Cortex of kidney (tissue), 1 donor: ENCODE measurements at places on chromosomes 3 and 15.

- DNase-seq, result no peak
Measured at GRCh38 chr15:76107169-76107568, 47.4 kb downstream of the TMEM266 start.

GRCh38 chr3:60402931-60403330 is 848.3 kb downstream of the FHIT start:
- DNase-seq, result no peak

DNA sequence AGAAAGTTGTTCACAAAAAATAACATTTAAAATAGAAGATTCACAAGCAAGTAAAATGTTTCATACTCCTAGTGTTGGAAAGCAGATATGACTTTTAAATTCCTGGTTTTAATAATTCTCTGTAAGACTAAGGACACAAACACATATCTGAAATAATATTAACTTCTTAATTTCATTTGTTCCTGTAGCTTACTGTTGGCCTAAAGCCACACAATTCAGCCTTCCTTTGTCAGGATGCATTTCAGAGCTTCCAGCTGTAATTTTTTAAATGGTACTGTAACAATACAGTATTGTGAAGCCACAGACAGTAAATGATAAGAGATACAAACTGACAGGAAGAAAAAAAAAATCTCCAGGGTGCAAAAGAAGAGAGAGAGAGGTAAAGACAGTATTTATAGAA is 84.2 kb downstream of the TMCC1 start:
- no peak for DNase-seq

- DNase-seq, result no peak
Measured at GRCh38 chr3:34851137-34851536, 788.2 kb upstream of the ARPP21 start.

- DNase-seq, result no peak
Measured at GRCh38 chr3:150273396-150273795, 134.7 kb upstream of the TSC22D2 start.

GRCh38 chr3:151421938-151422337 is 37.4 kb upstream of the P2RY12 start:
- DNase-seq, result no peak

DNA sequence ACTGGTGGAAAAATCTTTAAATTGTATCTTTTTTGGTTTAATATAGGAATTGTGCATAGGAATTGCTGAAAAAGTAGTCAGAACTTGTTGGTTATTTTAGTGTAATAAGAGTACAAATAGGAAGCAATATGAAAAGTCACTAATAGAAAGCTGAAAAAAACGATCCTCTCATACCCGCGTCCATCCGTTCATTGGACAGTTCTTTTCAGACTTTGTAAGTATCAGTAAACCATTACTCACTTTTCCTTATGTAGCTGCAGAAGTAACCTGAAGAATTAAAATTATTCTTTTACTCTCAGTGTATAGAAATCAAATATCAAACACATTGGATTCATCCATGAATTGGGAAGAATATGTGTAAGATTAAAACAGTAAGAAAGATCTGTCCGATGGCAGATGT is 4.4 kb downstream of the FNDC3B start:
- no peak for DNase-seq

DNA sequence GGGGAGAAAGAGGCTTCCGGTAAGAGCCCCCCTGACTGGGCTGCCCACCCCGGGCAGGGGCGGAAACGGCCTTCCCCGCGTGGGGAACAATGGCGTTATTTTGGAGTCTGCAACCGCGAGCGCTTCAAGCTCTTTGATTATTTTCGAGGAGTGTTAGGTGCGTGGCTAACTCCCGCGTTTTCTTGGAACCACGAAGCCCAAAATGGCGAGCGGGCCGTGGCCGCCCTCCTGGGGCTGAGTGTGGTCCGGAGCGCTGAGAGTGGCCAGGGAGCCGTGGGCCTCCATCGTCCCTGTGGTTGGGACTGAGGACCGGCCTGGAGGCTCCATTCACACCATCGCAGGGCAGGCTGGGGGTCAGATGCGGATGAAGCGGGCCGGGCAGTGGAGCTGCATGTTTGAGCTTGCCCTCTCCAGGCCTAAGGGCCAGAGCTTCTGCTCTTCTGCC is 44.6 kb upstream of the POLG start:
- no peak for DNase-seq

GRCh38 chr3:54882129-54882833 is 45.6 kb downstream of the LRTM1 start:
- DNase-seq, result no peak

DNA sequence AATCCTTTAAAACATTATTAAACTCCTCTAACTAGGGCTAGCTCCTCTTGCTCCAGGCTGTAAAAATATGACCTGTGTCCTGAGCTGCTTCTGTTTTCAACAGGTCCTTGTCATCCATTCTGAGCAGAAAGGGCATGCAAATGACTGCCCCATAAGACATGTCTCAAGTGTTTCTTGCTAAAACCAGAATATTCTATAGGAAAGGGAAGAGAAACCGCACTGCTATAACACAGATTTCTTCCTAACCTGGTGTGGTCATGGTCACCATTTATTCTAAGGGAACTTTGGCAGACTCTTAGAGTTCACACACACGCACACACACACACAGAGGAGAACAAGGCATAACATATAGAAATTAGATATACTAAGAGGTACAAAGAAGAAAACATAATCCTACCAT is 34.2 kb upstream of the B3GNT5 start:
- no peak for DNase-seq

- no peak for DNase-seq
Measured at GRCh38 chr15:41024885-41025284, 71.6 kb downstream of the CHAC1 start.

DNA sequence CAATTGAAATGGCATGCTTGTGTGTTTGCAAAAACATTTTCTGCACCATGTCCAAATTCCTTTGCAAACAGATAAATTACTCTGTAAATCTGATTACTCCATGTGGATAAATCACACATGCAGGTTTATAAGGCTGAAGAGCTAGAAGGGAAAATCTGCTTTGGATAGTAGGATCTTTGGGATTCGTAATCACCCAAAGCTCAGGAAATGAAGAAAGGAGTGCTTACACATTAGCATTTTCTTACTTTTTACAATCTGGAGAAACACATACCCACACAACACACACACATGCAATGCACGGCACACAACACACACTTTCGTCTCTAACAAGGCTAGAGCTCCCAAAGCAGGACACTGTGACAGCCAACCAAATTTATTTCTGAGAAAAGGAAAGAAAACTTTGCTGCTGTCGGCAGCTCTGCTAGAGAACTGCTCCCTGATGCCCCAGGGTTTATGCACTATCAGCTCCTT is 2.1 kb downstream of the LSAMP start:
- no peak for DNase-seq

GRCh38 chr15:26038693-26039092 is 175.6 kb upstream of the ATP10A start:
- no peak for DNase-seq

GRCh38 chr3:183824761-183825455 is 469 bp downstream of the MAP6D1 start:
- DNase-seq, result no peak

DNA sequence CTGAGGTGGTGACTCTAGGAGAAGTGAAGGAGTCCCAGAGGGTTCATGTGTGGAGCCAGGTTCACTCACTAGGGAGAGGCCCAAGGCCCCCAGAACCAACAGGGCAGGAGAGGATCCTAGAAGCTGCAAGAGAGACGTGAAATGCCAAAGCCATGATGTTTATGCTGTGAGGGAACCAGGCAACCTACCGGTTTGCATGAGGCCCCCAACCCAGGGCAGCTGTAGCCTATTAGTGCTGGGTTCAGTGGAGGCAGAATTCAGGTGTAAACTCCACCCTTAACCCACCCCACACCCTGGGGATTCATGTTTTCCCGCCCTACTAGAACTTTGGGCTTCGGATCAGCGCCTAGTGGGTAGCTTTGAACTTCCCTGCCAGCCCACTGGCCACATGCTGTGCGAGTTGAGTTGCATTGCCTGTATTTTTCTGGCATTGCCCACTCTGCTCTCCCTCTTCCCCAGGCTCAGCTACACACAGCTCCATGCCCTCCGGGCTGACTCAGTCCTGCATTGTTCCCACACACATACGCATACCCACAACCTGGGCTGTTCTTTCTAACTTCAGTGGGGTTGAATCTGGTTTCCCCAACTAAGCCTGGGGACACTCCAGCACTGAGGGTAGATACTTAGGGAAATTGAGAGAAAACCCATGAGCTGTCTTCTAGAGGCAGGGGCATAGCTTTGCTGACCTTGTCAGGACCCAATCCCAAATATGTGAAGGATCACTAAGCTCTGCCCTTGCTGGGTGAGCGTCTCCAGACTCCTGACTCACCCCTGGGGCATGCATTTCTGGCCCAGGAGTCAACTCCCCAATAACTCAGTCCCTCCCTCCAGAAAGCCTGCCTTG is 2.0 kb upstream of the ZBTB47 start:
- DNase-seq, result no peak

DNA sequence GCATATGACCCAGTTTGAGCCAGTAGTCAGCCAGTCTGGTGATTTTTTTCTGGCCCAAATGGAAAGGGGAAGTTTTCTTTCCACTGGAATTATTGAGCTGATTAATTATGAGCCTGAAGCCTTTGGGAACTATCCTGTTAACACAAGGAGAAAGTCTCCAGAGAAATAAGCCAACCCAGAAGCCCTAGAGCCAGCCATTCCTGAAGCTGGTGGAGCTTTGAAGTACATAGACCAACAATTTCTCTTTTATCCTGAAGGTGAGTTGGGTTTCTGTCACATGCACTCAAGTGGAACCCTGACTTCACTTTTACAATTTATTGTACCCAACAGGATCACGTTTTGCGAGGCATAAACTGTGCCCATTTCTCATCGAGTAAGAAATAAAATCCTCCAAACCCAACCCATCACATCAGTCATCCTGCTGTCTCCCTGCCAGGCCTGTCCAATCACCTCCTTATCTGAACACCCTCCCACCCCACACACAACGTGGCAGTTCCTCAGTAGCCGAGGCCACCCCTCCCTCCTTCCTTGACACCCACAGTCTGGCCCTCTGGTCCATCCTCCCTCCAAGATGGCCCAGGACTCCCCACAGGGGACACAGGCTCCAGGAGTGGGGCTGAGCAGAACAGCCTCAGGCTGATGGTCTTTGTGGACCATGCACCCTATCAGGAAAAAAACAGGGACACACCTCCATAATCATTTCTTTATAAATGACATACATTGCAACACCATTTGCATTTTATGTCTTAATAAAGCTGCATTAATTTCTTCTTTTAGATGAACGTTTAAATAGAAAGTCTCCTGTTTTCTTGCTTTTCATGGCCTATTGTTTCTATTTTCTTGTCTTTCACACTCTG is 55.7 kb upstream of the GATA2 start:
- no peak for DNase-seq

- no peak for DNase-seq
Measured at GRCh38 chr15:47577000-47577399, 140.3 kb upstream of the SEMA6D start.

DNA sequence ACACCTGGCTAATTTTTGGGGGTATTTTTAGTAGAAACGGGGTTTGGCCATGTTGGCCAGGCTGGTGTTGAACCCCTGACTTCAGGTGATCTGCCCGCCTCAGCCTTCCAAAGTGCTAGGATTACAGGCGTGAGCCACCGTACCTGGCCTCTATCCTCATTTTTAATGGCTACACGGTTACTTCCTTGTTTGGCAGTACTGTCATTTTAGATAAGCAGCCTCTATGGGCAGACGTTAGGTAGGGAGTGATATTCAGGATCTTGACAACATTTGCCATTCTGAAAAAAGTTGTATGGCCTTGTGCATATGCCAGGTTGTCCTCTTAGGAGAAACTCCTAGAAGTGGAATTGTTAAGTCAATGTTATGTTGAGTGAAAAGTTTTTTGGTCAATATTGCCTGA is 141.7 kb downstream of the ITPR1 start:
- no peak for DNase-seq

GRCh38 chr3:26099692-26100091 is 309.8 kb downstream of the OXSM start:
- DNase-seq, result no peak

- DNase-seq, result no peak
Measured at GRCh38 chr3:108053067-108053466, 37.8 kb downstream of the CD47 start.
